ENCODE measurements at places on chromosomes 2 and 18.
A peak's percentile ranks its signal among the peaks of the same experiment; 100 is the strongest.

- DNase-seq: no peak
Measured at GRCh38 chr2:159153463-159153862, 133.0 kb downstream of the WDSUB1 start.

DNA sequence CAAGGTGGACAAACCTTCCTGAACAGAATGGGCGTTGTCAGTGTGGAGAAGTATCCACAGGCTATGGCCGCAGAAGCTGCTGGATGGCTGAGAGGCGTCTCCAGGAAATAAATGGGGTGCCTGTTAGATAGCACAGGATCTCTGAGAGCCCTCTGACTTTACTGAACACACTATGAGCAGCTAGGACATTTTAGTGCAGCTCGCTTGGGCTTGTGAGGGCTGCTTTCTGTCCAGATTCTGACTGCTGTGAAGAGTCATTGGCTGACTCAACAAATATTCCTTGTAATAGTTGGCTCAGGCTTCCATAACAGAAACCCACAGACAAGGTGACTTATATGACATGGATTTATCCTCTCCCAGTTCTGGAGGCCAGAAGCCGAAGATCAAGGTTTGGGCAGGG lies 100.2 kb upstream of the SNTG2 start:
- no peak for DNase-seq

GRCh38 chr2:20215183-20216040 lies 9.5 kb downstream of the SDC1 start:
- no peak for DNase-seq

DNA sequence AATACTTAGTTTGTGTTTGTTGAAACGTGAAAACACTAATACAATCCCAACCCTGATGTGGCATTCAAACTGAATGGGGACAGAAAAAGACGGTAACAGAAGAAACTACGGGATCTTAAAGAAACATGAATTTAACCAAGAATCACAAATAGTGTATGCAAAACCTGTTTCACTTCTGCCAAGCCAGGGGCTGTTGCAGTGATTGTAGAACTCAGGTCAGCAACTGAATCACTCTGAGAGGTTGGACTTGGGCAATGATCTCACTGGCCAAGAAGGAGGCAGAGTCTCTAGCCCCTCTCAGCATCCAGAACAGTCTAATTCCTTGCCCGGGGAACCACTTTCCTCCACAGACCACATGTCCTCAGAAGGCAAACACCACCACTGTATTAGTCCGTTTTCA lies 54.9 kb upstream of the CRIM1 start:
- no peak for DNase-seq

DNA sequence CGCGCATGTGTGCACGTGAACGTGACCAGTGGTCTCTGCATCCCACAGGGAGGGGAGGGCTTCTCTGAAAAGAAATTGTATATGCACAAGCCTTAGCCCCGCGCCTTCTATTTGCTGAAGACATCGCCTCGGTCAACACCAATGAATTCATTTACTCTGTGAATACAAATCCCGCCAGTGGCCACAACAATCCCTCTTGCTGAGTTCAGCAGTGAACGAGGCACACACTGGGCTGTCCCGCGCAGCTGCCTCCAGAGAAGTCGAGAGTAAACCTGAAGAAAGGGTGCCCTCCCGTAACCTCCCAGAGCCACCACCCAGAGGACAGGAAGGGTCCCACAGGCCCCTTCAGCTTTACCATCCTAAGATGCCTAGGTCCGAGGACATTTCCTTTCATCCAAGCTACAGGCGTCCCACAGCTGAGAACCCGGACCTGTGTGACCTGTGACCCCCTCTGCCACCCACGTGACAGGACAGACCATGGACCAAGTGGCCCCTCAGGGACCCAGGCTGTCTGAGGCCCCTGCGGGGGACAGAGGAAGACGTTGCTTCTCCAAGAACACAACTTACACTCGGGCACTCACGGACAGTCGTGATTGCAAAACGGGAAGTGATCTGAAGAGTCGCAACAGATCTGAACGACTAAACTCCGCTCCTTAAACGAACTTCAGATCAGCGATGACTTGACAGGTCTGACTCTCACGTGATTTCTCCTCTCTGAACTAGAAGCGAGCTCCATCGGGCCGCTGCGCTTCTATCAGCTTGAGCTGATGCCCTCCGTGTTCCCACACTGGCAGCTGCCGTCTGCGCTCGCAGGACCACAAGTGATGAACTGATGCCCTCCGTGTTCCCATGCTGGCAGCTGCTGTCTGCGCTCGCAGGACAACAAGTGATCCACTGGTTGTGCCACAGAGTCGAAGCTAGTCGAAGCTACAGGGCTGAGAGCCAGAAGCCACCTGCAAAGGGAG lies 92.7 kb downstream of the ZNF516 start:
- DNase-seq: no peak

DNA sequence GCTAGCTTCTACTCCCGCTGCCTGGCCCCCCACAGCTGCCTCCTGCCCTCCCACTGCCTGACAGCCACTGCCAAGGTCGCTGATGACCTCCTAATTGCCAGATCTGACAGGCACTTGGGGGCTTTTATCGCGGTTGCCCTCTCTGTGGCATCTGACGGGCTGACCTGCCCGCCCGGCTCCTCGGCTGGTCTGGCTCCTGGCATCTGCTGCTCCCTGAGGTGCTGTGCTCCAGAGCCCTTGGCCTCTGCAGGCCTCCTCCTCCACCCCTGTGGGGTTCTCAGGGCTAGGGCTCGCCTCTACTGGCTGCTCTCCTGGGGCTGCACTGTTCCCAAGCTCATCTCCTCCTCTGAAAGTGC lies 43.1 kb downstream of the INHBB start:
- DNase-seq: no peak

GRCh38 chr2:1210352-1210751 lies 202.9 kb upstream of the TPO start:
- no peak for DNase-seq

DNA sequence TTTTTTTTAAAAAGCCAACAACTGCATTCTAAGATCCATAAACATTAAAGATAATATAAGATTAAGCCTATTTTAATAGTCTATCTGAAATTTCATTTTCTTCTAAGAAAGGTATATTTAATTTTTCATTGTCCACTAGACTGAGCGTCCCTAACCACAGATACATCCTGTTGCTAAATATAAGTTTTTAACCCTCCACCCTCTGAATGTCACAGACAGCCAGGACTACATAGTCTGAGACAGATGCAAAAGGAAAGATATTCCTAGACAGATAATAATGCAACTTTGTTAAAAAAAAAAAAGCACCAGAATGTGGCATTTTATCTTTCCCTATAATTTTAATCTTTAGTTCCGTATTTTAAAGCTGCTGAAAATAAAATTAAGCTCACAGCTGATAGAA lies 114.6 kb downstream of the ZEB2 start:
- DNase-seq: no peak

GRCh38 chr2:130387804-130388203 lies 31.9 kb downstream of the PTPN18 start:
- DNase-seq: no peak

DNA sequence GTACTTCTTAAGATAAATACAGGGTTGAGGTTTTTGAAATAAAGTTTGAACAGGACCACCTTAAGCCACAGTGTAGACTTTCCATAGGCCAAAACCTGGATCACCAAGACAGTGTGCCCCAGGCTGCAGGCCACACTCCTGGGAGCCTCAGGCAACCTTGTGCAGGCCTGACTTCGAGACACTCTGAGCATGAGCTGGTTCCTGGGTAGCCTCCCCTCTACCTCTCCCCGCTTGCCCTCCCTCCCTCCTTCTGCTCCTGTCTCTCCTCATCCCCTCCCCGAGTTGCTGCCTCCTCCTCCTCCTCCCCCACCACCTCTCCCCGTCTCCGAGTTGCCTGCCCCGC lies 10.6 kb upstream of the PROC start:
- DNase-seq: no peak

- DNase-seq: no peak
Measured at GRCh38 chr2:120428748-120429147, 82.8 kb downstream of the INHBB start.

DNA sequence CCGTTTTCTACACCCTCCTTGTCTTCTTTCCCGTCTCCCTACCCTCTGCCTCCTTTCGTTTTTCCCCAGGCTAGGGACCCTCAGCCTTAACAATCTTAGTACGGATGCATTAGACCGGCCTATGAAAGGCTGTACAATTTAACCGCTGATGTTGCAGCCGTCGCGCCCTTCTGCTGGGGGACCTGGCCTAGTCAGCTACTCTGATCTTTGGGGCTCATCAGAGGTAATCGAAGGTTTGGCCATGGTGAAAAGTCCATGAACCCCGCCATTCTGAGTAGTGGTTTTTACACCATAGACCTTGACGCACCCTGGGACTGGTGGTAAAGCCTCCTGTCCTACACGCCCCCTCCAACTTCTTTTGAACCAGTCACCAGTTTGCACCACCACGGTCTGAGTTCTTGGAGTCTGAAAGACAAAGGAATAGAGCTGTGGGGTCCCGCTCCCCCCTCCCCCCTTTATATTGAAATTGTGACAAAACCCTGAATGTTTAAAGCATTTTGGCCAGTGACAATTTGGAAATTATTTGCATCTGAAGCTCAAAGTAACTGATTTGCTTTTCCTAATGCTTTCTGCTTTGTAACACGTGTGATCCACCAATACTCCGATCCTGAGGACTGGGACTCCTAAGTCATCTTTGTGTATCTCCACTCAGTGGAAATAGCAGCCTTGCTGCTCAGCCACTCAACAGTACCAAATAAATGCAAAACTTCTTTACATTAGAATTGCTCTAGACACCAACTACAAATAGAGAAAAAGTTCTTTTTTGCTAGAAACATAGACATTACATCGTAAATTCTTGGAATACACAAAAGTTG lies 642 bp upstream of the SRSF7 start:
- DNase-seq: peak; percentile 16

DNA sequence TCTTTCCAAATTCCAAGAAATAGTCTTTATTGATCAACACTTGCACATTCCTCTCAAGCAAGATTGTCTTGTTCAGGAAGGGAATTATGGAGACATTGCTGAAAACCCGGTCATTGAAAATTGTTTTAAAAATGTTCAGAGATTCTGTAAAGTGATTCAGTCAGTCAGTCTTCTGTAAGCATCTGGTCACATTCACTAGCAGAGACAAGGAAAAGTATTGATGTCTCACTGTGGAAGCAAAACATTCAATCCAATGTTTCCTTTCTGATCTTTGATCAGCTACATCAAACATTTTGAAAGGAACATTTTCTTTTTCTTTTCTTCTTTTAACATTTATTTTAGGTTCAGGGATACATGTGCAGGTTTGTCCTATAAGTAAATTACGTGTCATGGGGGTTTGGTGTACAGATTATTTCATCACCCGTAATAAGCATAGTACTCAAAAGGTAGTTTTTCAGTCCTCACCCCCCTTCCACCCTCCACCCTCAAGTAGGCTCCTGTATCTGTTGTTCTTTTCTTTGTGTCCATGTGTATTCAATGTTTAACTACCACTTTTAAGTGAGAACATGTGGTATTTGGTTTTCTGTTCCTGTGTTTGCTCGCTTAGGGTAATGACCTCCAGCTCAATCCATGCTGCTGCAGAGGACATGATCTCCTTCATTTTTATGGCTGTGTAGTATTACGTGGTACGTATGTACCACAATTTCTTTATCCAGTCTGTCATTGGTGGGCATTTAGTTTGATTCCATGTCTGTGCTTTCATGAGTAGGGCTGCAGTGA lies 61.2 kb downstream of the CTNNA2 start:
- no peak for DNase-seq

- no peak for DNase-seq
Measured at GRCh38 chr2:182558564-182558963, 131.7 kb upstream of the PDE1A start.

- DNase-seq: no peak
Measured at GRCh38 chr2:105443617-105444598, 45.1 kb upstream of the FHL2 start.

DNA sequence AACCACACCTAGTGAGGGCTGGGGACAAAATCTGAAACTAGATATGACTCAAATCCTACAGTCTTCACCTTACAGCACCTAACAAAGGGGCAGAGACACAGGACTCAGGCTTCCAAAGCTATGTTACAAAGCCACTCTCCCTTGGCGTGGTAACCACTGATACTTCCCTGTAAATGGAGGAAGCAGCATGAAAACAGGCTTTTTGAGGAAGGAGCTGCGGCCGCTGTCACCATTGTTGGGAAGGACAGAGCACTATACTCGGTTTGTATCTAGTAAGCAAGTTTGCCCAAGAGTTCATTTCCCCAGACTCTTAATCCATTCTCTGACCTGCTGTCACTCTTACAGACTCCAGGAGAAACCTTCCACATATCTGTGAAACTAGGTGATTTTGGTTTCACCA lies 60.3 kb downstream of the LONRF2 start:
- no peak for DNase-seq

GRCh38 chr18:23244401-23244800 lies 109.1 kb downstream of the CABLES1 start:
- no peak for DNase-seq

DNA sequence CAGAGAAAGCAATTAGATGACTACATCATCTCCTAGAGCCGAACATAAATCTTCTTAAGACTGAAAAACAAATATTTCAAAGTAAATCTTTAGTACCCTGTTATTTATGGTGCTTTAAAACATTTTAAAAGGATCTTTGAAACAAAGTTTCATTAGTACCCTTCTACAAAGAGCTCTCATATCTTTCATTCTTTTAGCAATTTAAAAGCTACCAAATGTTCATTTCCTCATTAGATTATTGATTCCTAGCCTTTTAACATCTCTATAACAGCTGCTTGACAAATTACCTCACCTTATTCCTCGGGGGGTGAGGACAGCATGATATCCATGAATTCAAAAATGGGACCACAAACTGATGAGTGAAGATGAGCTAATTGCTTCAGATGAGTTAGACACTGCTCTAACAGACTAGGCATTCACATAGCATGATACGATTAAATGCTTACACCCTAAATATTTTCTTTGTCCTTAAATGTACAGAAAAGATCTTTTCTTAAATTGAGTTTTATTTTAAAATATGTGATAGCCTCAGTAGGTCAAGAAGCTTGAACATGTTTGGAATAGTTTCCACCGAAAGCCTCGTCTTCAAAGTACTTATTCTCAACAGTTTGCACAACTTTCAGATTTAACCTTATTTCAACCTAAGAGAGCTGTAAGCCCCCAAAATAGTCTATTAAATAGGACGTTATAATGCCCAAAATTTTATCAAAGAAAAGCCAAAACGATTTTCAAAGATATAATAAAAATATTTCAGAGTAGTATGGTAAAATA lies 2.1 kb downstream of the ATAD2B start:
- no peak for DNase-seq

- no peak for DNase-seq
Measured at GRCh38 chr18:3914833-3915610, 465.1 kb downstream of the TGIF1 start.

DNA sequence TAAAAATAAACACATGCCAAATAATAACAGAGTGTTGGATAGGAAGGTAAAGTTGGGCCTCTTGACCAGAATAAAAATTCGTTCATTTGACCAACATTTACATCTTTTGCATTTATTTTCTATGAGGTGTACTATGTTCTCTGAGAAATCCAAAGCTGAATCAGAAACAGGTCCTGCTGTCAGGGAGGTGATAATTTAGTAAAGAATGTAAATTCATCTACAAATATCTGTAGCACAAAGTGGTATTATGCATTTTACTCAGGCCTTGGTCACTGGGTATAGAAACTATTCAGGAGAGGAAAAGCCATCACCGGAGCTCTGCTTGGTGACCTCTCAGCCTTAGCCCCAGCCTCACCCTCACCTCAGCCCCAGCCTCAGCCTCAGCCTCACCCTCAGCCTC lies 208.9 kb downstream of the SPP2 start:
- DNase-seq: no peak

GRCh38 chr2:197208024-197208423 lies 102.6 kb downstream of the ANKRD44 start:
- DNase-seq: no peak
